ENCODE measurements at places on chromosomes 12 and 14.

DNA sequence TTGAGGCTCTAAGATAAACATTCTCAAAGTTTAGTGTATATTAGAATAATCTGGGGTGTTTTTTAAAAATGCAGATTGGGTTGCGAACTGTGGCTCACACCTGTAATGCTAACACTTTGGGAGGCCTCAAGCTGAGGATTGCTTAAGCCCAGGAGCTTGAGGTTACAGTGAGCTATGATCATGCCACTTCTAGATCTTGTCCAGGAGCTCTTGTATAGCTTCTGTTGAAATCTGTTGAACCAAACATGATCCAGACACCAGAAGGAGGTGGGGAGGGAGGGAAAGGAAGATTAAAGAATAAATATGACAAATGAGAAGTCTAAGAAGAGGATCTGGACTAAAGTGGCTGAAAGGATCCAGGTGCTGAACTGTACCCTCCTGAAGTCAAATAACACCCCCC lies 14.4 kb downstream of the PDE1B start:
- H3K4me1 ChIP-seq, result no peaks in the 10 kb centered on the region
- no peak for DNase-seq
- no peak overlapping the region for H3K27ac ChIP-seq
- no peak overlapping the region for H3K4me3 ChIP-seq
- no peaks in the 10 kb centered on the region for H3K36me3 ChIP-seq

DNA sequence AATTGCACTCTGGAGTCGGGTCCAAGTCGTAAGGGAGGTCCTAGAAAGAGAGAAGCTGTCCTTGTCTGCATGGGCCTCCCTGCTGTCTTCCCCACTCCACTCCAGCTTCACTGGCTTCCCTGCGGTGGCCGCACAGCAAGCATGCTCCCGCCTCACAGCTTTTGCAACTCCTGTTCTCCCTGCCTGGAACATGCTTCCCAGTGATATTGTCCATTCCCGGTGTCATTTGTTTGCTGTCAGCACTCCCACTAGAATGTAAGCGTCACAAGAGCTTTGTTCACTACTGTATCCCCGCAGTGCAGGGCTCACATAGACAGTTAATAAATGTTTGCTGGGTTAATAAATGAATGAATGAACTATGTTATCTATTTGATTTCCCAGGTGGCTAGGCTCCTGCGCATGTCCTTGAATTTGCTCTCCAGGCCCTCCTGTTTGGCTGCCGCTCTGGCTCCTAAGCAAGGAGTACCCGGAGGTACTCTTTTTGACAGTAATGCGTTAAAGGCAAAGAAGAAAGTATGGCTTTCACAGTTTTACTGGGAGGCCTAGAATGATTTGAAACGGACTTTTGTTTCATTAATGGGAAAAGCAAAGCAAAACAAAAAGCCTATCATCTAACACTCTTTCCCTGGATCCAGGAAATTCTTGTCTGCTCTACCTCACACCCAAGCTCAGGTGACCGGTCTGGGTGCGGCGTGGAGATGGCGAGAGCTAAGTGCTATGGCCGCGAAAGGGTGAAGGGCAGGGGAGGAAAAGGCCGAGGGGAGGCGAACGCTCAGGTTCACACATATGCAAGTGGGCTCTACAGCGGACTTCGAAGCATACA lies 6.2 kb upstream of the SLC7A7 start:
- H3K27ac ChIP-seq, result no peak overlapping the region
- no peak overlapping the region for H3K4me3 ChIP-seq
- peaks cover 29% of the 10 kb centered on the region for H3K4me1 ChIP-seq
- H3K36me3 ChIP-seq, result no peaks in the 10 kb centered on the region
- no peaks in the 10 kb centered on the region for H3K27me3 ChIP-seq

DNA sequence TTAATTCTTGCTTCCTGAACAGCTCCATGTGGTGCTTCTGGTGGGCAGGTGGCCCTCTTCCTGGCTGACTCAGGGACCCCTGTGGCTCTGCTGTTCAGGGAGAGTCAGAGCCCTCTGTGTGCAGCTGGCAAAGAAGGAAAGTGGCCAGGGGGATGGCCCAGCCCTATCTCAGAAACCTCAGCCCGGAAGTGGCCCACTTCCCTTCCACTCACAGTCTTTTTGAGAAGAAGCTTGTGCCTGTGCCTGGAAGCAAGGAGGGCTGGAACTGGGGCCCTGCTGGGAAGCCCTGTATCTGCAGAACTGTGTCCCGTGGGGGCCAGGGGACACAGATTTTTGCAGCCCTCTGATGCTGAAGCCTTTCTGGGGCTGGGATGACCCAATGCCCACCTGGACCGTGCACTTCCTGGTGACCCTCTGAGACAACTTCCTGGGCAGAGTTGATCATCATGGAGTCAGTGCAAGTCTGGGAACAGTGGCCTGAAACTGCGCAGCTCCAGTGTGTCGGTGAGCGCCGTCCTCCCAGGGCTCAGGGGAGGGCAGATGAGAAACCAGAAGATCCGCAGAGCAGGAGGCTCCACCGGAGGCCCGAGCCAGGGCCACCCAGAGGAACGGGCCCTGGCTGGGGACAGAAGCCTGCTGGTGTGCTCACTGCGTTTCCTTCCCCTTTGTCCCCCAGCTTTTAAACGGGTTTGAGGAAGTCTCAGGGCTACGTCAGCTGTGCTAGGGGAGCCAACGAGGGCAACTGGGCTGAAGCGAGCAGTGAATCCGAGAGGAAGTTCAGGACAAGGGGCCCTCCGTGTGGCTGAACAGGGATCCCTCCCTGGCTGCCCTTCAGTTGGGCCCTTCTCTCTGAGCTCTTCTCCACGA lies 217.4 kb upstream of the RTL1 start:
- no peaks in the 10 kb centered on the region for H3K36me3 ChIP-seq
- peak overlapping the region; percentile 54 for H3K27ac ChIP-seq
- peak; percentile 62 for DNase-seq
- H3K4me3 ChIP-seq, result peak overlapping the region; percentile 35
- no peaks in the 10 kb centered on the region for H3K4me1 ChIP-seq
- no peaks in the 10 kb centered on the region for H3K27me3 ChIP-seq

GRCh38 chr12:110528277-110528839 lies 26.2 kb downstream of the RAD9B start:
- H3K27me3 ChIP-seq, result no peaks in the 10 kb centered on the region
- H3K4me3 ChIP-seq, result no peak overlapping the region
- no peaks in the 10 kb centered on the region for H3K36me3 ChIP-seq
- H3K27ac ChIP-seq, result no peak overlapping the region
